ENCODE measurements at places on chromosomes 4 and X. TPM values are rescaled to one million over a fixed set of nuclear protein-coding genes. Genes with fewer than 3 reads are reported as not detected.

JCHAIN gene
- total RNA-seq: 0.10 TPM

CENPVL2 gene
- total RNA-seq: not detected

CSAG2 gene
- total RNA-seq: not detected

TRO gene
- total RNA-seq: 7.7 TPM

CFP gene
- 0.06 TPM for total RNA-seq

ANK2 gene
- total RNA-seq: 100 TPM
